ENCODE measurements at places on chromosomes 12 and 14.
A peak's percentile ranks its signal among the peaks of the same experiment; 100 is the strongest.

GRCh38 chr12:21552635-21553328 lies 26.7 kb downstream of the SPX start:
- no peak for DNase-seq

- no peak for DNase-seq
Observed at GRCh38 chr12:19150273-19150900, 20.9 kb downstream of the PLEKHA5 start.

GRCh38 chr12:47366157-47366556 lies 286.4 kb upstream of the AMIGO2 start:
- DNase-seq, result no peak

DNA sequence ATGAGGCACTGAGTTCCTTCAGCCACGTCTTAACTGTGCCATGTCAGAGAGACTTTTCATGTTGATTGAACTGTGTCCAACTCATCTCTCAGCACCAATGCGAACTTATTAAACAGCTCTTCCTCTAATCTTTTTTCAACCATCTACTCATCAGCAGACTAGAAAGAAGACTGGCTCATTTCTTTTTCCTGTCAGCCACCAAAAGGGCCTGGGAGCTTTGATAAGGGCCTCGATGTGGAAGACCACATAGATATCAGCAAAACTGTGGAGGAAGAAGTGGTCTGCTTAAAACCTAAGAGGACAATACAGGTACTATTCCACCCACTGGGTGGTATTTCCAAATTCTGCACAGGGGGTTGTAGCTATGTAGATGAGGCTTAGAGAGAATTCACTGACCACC lies 3.6 kb upstream of the PLXNC1 start:
- DNase-seq, result no peak

DNA sequence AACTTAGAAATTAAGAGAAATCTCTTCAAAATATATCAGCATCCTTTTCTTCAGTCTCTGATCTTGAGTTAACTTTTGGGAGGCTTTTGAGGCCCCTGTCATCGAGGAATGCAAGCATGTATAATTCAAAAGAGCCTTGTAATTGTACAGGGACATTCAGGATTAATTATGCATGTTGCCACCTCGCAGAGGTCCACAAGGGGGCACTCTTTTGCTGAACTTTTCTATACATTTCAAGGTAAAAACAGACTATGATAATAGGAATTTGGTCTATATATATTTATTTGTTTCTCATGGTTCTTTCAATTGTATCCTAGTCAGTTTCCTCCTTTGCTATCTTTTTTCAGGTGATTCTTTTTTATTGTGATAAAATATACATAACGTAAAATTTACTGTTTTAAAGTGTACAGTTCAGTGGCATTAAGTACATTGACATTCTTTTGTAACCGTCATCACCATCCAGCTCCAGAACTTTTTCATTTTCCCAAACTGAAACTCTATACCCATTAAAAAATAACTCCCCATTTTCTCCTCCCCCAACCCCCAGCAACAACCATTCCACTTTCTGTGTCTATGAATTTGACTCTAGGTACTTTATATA lies 47.0 kb upstream of the SLC2A13 start:
- DNase-seq, result peak; percentile 5

- no peak for DNase-seq
Observed at GRCh38 chr14:90782892-90783291, 33.3 kb downstream of the TTC7B start.

DNA sequence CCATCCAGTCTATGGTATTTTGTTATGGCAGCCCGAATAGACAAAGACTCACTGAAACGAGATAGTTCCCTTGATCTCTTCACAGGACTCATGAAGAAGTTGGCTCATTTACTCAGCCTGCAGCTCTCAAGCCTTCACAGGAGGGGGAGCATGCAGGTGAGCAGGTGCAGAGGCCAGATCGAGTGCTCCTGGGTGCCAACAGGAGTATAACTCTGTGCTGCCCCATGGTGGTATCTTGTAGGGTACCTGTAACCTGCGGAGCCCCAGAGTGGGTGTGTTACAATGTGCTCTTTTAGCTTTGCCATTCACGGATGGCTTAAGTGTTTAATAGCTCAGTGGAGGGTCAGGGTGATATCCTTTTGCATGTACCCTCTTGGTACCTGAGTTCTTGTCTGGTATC lies 159.5 kb downstream of the METTL25 start:
- no peak for DNase-seq

GRCh38 chr14:46581036-46581671 lies 70.4 kb downstream of the RPL10L start:
- no peak for DNase-seq

Measured in stimulated activated CD4-positive, alpha-beta T cell treated with anti-CD3 and anti-CD28 coated beads, Interleukin-4, amount 100 ng/mL, for 4 hours (primary cell).